Bronchial epithelial cell (primary cell): ENCODE measurements at places on chromosomes 7 and 10.

GRCh38 chr7:155007947-155008346 lies 5.0 kb upstream of the PAXIP1 start:
- DNase-seq: no peak

- DNase-seq: no peak
Measured at GRCh38 chr10:70359017-70359550, 23.3 kb downstream of the LRRC20 start.

DNA sequence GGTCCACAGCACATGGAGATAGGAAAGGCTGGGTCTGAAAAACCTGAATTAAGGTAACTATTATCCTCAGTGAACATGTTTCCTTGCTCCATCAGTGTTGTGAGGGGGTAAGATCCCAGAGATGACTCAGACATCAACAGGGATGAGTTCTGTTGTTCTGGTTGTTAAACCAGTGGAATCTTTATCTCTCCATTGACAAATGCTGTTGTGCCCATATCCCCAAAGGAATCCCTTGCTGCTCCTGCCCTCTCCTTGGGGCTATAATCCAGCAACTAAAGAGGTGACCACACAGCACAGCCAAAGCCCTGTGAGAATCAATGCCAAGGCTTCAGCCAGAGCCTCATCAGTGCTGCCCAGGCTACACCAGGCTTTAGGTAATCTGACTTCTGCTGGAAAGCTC lies 113.4 kb downstream of the JAZF1 start:
- no peak for DNase-seq

DNA sequence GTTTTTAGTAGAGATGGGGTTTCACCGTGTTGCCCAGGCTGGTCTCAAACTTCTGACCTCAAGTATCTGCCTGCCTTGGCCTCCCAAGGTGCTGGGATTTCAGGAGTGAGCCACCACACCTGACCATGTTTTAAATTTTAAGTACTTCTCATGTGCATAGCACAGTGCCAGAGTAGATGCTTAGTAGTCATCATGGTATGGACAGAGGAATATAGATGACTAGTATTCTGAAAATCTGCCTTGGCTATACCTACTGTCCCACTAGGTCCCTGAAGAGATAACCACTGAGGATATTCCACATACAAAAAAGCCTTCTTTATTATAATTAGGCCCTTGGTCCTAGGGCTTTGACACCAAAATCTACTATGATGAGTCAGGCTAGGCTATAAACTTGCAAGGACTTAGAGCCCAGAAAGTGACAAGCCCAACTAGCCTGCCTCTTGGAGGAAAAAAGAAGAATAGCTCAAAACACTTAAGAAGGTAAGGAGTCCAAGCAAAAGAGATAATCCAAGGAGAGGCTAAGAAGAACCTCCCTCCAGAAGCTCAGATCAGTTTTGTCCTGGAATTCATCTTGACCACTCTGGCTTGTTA lies 34.0 kb downstream of the LUC7L2 start:
- DNase-seq: no peak

GRCh38 chr7:108132551-108133265 lies 2.5 kb upstream of the LAMB4 start:
- DNase-seq: peak; percentile 97
